ENCODE measurements at places on chromosomes 3 and 15.

- peak; percentile 35 for DNase-seq
Measured at GRCh38 chr15:71329041-71329440, 213.8 kb downstream of the THSD4 start.

DNA sequence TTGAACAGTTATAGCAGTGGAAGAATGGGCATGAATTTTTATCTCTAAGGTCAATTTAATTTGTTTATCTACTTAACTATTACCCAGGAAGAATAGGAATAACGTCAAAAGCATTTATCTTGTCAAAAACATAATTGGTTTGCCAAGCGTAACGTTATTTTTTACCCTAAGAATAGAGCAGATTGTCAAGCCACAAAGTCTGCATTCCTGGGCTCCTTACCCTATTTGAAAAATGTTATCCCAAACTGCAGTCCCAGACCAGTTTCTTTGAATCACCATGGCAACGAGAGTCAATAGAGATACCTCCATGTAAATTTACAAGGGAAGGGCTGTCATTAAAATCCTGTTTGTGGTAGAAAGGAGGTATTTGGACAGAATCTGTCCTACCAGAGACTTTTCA is 61.1 kb downstream of the CPNE4 start:
- DNase-seq = no peak

DNA sequence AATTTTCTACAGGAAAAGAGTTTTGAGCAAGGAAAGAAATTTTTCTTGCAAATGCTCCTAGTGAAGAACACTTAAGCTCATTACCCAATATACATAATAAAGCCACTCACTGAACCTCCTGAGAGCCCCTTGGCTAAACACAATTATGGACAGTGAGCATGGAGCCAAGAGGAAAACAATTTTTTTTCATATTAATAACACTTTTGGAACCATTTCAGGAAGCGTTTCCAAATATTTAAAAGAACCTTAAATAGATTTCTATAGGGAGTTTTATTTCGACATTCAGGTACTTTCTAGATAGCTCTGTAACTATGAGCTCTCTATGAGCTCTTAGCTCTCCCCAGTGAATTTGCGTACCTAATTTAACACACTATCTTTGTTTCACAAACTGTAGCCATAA is 581.1 kb downstream of the ZNF385D start:
- no peak for DNase-seq

DNA sequence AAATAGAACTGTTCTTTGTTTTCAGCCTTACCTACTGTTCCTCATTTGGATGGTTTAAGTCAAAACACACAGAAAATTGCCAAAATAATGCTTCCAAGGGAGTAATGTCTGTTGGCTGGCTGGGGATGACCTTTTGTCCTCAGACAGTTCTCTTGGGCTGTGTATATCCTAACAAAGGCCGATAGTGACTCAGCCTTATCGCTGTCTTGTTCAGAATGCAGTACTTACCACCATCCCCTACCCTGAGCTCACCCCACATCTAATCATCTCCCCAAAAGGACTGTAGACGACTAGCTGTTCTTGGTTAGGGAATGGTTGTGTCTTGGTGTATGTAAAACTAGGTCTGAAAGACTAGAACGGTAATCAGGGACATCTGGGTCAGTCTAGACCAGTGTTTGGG is 35.0 kb downstream of the RAB11A start:
- DNase-seq = peak; percentile 7

GRCh38 chr3:49497606-49498005 is 27.5 kb downstream of the DAG1 start:
- no peak for DNase-seq

- no peak for DNase-seq
Measured at GRCh38 chr3:68136411-68136810, 482.0 kb upstream of the SUCLG2 start.

GRCh38 chr15:88243895-88244787 is 12.4 kb downstream of the NTRK3 start:
- peak; percentile 13 for DNase-seq

DNA sequence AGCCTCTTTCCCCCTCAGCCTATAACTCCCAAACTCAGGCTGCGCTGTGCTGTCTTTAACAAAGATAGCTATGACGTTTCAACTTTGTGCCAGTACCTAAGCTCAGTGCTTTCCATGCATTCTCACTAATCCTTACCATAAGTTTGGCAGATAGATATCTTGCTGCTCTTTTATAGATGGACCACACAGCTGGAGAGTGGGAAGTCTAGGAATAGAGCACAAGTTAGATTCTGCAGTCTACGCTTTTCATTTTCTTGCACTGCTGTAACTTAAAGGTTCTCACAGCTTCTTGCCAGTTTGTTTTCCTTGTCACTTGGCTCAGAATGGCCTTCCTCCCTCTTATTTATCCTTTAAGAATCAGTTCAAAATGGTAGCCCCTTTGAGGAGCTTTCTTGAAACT is 468.8 kb downstream of the CNTN4 start:
- DNase-seq = no peak

DNA sequence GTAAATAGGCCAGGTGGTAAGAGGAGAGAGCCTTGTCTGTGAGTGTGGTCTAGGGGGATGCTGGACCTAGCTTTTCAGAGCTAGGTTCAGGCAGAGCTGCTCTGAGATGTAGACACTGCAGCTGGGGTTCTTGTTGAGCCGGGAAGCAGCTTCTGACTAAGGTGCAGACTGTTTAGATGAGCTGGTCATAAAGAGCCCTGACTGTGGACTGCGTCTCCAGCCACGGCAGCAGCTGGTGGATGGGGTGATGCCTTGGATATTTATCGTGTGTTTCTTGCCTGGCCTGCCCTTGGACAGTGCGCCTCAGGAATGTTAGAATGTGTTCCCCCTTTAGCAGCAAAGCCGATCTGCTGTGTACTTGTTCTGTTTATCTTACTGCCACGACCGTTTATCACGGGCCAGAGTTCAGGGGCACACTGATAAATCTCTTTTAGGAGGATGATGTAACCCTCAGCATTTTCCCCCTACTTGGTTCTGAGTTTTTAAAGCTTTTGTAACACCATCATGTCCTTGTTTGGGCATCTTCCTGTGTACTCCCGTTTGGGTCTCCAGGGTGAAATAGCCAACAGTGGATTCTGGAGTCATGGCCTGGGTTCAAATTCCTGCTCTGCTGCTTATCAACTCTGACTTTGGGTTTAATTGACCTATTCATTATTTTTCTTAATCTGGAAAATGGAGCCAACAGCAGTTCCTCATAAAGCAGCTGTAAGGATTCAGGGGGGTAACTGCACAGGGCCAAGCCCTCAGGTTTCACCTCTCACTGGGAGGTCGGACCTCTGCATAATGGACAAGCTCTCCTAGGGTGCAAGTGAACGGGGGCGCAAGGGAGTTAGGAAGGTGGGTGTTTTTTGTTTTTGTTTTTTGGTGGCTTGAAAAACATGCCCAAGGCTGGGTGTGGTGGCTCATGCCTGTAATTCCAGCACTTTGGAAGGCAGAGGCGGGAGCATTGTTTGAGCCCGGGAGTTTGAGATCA is 51.4 kb downstream of the FLNB start:
- peak; percentile 99 for DNase-seq

- DNase-seq = no peak
Measured at GRCh38 chr3:52620580-52620979, 65.1 kb downstream of the PBRM1 start.

GRCh38 chr3:65532215-65532614 is 506.5 kb downstream of the MAGI1 start:
- DNase-seq = no peak

DNA sequence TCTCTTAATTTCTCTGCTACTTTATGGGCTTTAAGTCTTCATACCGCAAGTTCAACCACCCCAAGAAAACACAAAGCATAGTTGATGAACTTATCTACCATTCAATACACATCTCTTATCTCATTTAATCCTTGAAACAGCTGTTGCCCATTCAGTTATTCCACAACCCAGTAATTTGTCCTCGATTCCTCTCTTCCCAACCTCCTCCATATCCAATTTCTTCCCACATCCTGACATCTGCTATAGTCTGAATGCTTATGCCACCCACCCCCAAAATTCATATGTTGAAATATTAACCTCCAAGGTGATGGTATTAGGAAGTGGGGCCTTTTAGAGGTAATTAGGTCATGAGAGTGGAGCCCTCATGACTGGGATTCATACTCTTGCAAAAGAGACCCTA is 345.4 kb downstream of the ERC2 start:
- no peak for DNase-seq

- peak; percentile 22 for DNase-seq
Measured at GRCh38 chr3:125594581-125595011, 701 bp downstream of the OSBPL11 start.

DNA sequence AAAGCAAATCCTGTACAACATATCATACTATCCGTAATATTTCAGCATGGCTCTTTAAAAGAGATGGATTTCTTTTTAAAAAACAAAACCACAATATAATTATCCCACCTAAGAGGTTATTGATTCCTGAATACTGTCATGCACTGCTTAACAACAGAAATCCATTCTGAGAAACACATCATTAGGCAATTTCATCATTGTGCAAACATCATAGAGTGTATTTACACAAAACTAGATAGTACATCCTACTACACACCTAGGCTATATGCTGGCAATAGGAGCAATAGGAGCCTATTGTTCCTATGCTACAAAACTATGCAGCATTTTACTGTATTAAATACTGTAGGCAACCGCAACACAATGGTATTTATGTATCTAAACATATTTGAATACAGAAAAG is 242.0 kb downstream of the NEK10 start:
- DNase-seq = no peak

DNA sequence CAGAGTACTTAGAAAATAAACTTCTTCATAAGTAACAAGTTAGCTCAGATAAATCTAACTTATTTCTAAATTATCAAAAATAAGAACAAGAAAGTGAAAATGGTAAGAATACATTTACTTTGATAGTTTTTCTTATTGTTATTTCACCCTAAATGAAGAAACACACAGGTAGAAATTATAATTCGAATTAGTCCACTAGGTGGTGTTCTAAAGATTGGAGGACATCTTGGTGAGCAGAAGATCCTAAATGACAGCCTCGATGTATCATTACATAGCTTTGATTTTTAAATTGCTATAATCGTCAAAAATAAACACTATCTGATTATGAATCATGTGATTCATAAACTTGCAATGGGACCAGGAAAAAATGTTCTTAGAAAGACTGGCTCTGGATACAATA is 280.8 kb upstream of the UBE2E2 start:
- DNase-seq = peak; percentile 9

GRCh38 chr15:63801171-63801570 is 32.6 kb downstream of the HERC1 start:
- DNase-seq = no peak

GRCh38 chr3:195251336-195252065 is 19.5 kb downstream of the XXYLT1 start:
- no peak for DNase-seq

DNA sequence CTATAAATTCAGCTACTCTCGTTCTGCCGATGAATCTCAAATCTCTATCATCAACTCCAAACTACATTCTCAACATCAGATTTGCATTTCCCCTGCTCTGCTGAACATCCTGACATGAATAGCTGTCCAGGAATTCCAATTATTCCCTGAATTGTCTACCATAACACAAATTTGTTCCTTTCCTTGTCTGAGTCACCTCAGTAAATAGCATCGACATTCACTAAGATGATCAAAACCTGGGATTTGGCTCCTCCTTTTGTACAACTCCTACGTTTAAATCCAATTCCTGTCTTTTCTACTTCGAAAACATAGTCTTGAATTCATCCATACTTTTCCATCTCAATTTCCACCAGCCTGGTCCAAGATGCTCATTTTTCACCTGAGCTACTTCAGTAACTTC is 107.0 kb downstream of the GREM1 start:
- DNase-seq = peak; percentile 92

- no peak for DNase-seq
Measured at GRCh38 chr15:69703532-69704187, 251.0 kb downstream of the RPLP1 start.

DNA sequence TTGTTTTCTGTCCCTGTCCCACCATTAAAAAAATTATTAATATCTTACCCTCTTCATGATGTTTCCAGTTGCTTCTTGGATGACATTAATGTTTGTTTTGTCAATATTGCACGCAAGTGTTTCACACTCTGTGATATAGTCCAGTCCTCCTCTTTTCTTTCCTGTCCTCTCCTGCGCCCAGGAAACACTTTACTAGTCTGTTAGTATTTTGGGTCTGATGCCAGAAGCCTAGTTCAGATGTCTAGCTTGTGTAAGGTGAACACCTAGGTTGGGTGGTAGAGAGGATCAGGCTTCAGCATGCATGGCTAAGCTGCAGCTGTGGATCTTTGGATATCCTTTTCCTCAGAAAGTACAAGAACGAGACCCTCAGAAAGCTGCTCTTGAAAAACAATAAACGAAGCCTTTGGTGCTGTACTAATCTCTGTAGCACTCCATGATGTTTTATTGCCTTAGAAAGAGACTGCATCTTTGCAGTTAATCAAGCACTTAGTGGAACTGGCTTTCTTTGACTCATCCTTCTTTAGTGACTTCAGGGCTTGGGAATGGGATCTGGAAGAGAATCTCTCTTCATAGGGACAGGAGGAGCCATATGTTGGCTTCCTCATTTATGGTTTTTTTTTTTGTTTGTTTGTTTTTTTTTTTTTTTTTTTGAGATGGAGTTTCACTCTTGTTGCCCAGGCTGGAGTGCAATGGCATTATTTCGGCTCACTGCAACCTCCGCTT is 253.4 kb downstream of the LPP start:
- DNase-seq = peak; percentile 55

DNA sequence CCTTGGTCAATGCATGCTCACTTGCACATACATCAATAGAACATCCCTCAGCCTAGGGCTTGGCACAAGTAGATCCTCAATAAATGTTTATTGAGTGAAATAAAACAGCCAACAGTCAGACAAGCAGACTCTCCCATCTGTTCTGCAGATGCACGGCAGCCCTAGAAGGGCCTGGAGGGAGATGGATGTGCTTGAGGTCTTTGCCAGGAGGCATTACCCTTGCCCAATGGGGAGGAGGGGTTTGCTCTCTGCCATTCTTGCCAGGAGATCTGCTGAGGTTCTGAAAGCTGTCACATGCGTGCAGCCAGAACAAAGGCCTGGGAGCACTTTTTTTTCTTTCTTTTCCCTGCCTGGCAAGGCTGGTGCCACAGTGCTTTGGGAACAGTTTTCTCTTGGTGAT is 349.3 kb upstream of the THRB start:
- no peak for DNase-seq

DNA sequence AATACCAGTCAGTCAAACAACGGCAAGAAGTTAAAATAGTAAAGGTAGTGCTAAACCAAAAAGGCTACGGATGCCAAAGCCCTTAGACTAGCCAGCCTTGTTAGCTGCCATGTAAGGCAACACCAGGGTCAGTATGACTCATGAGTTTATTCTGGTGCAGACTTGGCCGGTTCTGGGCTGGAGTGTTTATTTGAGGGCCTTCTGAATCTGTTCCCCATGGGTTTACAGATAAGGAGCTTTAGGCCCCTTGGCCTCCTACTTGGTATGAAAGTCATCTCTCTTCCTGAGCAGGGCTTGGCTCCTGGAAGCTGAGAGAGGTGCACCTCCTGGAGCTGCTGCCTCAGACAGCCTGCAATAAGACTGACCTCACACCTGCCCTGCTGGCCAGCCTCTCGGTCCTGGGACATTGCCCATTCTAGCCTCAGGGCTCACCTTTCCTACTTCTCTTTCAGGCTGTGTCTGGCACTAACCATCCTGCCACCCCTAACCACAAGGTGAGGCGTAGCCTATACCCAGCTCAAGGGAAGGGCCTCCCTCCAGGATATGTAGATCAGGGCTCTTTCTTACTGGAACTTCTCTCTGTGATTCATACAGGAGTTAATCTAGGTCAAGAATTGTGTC is 10.4 kb upstream of the RTP1 start:
- DNase-seq = peak; percentile 94
